GOT3 (cell line): ENCODE measurements at places on chromosomes 2 and 18.

GRCh38 chr18:27582760-27583412 lies 397.8 kb upstream of the CHST9 start:
- DNase-seq, result no peak

- no peak for DNase-seq
Measured at GRCh38 chr18:50802141-50802540, 17.7 kb downstream of the MRO start.

- DNase-seq, result no peak
Measured at GRCh38 chr18:11955239-11956029, 25.9 kb upstream of the IMPA2 start.

- no peak for DNase-seq
Measured at GRCh38 chr2:133516405-133517026, 51.7 kb downstream of the NCKAP5 start.

DNA sequence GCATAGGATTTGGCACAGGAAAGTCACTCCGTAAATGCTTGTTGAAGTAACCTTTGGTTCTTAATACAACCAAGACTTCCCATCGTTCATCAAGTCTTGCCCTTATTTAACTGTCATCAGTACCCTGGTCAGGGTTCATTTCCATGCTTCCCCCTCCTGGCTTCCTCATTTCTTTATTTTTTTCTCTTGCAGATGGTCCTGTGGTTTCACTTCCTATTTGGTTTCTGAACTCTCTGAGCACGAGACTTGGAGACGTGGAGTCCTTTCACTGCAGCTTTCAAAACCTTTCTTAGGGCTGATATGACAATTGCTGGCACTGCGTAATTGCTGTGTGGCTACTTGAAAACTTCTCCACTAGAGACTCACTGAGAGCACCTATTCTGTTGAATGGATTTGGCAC lies 59.9 kb upstream of the PID1 start:
- DNase-seq, result no peak

DNA sequence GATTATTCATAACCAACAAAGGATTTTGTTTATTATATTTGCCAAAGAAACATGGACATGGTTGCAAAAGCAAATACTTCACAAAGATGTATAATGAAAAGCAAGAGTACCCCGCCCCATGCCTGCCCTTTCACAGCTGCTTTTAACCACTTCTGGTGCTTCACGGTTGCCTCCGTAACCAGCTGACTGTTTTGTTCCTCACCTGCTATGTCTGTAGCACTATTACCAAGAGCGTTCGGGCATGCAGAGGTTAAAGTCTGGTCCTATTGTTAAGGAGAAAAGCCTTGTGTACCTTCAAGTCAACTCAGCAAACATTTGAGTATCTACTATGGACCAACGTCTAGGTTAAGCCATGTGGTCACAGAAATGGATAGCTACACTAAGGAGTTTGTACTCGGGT lies 115.2 kb upstream of the FOSL2 start:
- no peak for DNase-seq

GRCh38 chr18:55078303-55078932 lies 119.2 kb upstream of the CCDC68 start:
- DNase-seq, result no peak

- DNase-seq, result no peak
Measured at GRCh38 chr2:118097657-118098056, 9.4 kb downstream of the INSIG2 start.

DNA sequence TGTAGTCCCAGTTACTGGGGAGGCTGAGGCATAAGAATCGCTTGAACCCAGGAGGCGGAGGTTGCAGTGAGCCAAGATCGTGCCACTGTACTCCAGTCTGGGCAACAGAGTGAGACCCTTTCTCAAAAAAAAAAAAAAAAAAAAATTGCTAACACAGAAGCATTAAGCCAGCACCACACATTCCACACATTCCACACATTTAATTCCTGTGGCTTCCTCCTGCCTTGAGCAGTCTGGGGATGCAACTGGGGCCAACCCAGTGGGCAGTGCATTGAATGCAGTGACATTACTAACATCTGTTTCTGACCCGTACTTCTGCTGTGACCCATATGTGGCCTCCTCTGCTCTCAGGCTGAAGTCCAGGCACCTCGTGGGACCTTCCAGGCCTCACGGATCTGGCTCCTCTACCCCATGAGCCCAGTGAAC lies 107.0 kb downstream of the BCL2L11 start:
- DNase-seq, result no peak
